ENCODE measurements at places on chromosomes 6 and 20.
A peak's percentile ranks its signal among the peaks of the same experiment; 100 is the strongest.

- DNase-seq = no peak
Observed at GRCh38 chr6:122853259-122853995, 64.4 kb downstream of the SMPDL3A start.

GRCh38 chr6:36247693-36248092 lies 22.2 kb upstream of the PNPLA1 start:
- no peak for DNase-seq

DNA sequence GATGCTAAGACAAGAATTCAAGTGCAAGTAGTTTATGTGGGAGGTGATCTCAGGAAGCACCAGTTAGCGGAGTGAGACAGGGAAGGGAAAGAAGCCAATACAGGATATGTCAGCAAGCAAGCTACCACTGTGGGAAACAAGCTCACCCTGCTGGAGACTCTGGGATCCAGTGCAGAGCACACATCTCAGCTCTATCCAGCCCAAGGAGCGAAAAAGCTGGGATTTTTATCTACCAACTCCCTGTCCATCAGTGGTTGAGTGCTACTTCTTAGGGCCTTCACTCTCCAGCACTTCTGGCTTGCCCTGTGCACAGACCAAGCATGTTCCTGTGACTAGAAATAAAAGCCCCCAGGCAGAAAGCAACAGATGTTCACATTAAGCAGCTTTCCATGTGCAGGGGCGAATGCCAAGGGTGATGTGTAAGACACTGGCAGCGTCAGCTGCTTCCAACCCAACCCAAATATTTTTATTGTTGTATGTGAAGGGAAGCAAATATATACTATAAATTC lies 10.8 kb upstream of the RNF24 start:
- no peak for DNase-seq

GRCh38 chr6:14674867-14675648 lies 557.5 kb downstream of the CD83 start:
- DNase-seq = peak; percentile 33

DNA sequence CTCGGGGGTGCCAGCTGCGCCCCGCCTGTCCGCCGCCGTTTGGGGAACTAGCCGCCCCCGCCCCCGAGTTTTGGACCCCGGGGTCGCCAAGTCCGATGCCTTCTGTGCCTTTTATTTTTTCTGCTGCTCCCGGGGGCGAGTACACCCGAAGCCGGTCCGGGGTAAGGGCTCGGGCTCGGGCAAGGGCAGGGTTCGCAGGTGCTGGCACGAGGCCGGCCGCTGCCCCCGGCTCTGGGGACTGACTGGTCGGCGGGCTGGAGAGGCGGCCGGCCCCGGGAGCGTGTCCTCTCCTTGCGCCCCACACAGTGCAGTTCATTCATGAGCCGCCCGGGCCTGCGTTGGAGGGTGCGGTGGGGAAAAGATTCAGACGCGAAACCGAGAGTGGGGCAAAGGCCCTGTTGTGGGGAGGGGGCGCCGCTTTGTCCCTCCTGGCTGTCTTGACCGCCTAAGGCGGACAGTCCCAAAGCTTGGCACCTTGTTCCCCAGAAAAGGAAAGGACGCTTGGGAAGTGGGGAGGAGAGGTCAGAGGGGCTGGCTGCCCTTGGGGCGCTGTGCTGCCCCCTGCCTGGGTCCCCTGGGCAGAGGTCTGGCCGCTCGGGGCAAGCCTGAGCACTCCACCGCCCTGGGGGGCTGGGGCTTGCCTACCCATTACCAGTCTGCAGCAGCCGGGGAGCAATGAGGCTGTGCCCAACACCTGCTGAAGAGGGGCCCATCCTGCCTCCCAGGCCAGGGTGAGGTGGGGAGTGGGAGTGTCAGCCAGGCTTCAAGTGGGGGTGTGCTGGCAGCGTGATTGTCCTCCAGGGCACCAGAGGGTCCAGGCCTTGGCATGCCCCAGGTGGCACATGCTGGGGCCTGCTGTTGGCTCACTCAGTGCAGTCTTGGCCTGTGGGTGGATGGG lies 915 bp downstream of the TMEM63B start:
- peak; percentile 25 for DNase-seq

- no peak for DNase-seq
Observed at GRCh38 chr6:14705841-14706377, 540.0 kb upstream of the JARID2 start.

GRCh38 chr20:61742097-61742825 lies 323.4 kb downstream of the TAF4 start:
- no peak for DNase-seq

GRCh38 chr20:58619864-58620431 lies 31.1 kb upstream of the STX16 start:
- DNase-seq = no peak

DNA sequence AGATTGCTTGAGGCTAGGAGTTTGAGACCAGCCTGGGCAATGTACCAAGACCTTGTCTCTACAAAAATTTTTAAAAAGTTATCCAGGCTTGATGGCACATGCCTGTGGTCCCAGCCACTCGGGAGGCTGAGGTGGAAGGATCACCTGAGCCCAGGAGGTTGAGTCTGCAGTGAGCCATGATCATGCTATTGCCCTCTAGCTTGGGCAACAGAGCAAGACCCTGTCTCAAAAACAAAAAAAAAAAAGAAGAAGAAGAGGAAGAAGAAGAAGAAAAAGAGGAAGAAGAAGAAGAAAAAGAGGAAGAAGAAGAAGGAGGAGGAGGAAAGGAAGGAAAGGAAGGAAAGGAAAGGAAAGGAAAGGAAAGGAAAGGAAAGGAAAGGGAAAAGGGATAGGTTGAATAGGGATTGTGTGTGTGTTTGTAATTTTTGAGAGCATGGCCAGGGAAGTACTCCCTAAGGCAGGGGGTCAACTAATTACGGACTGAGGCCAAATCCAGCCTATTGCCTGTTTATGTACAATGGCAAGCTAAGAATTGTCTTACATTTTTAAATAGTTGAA lies 43.0 kb upstream of the ZNF217 start:
- no peak for DNase-seq

- no peak for DNase-seq
Observed at GRCh38 chr6:52020945-52021570, 66.4 kb downstream of the PKHD1 start.

DNA sequence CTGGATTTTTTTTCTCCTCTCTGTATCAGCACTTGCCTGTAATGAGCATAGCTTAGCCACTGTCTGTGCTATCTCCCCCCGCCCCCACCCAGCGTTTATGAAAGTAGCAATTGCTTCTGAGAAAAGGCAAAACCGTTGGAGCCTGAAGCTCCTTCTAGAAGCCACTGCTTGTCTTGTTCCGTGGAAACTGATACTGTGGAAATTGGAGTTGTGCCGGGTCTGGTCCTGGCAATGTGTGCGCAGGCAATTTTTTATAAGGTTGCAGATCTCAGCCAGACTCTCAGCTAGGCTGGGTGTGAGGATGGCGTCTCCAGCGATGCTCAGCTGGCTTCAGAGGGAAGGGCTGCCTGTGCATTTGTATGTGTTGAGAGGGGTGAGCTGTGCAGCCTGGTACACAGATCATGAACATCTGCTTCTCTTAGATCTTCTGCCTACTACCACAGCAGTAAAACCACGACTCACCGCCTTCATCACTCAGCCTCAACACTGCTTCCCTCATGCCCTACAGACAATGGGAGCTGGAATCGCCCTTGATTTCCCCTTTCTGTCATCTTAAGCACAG lies 72.4 kb upstream of the GTSF1L start:
- DNase-seq = no peak

DNA sequence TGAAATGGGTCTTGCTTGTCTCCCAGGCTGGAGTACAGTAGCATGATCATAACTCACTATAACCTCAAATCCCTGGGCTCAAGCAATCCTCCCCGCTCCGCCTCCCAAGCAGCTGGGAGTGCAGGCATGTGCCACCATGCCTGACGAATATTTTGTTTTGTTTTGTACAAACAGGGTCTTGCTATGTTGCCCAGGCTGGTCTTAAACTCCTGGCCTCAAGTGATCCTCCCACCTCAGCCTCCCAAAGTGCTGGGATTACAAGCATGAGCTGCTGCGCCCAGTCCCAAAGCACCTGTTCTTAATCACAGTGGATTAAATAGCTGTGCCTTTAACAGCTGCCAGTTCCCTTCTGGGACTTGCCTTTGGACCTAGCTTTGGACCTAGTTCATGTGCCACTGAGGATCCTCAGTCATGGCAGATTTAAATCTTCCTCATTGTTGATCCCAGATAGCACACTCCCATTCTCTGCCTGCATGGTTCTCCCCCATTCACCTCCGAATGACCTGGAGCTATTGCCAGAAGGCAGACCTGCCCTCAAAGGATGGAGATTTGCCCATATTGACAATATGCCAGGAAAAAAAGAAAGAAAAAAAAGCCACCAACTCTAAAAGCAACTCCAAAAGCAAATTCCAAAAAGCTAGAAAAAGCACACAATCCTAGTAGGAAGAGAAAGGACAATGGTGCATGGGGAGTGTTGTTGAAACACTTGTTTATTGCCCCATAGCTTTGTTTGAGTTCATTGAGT lies 10.6 kb downstream of the POFUT1 start:
- DNase-seq = no peak

DNA sequence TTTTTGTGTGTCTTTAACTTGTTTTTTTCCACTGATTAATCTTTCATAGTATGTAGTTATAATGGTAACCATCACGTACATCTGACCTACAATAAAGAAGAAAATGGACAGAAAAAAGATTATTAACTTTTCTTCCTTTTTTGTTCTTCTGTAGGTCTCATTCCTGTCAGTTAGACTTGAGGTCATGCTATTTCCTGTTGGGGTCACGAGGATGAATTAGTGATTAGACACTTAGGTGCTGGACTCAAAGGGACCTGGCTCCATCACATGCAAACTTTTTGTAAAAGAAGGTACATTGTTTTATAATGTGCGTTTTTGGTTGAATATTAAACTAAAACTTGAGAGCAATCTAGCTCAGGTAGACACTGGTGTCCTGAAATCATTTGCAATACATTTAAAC lies 14.8 kb downstream of the MARCKS start:
- no peak for DNase-seq

DNA sequence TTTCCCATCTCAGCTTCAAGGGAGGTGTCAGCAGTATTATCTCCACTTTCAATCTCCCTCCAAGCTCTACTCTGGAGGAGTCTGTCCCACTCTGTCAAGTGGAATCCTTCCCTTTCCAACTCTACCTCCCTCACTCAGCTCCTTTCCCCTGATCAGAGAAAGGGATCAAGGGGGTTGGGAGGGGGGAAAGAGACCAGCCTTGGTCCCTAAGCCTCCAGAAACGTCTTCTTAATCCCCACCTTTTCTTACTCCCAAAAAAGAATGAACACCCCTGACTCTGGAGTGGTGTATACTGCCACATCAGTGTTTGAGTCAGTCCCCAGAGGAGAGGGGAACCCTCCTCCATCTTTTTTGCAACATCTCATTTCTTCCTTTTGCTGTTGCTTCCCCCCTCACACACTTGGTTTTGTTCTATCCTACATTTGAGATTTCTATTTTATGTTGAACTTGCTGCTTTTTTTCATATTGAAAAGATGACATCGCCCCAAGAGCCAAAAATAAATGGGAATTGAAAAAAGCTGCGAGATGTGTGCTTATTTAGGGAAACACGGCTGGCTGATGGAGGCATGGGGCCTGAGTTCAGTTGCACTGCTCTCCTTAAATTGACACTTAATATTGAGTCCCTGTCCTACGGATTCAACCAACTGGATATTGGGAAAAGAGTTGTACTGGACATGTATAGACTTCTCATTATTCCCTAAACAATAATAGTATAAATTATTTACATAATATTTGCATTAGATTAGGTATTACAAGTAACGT lies 4.9 kb downstream of the TUBB start:
- no peak for DNase-seq

GRCh38 chr20:24676978-24677370 lies 207.5 kb downstream of the SYNDIG1 start:
- DNase-seq = no peak

DNA sequence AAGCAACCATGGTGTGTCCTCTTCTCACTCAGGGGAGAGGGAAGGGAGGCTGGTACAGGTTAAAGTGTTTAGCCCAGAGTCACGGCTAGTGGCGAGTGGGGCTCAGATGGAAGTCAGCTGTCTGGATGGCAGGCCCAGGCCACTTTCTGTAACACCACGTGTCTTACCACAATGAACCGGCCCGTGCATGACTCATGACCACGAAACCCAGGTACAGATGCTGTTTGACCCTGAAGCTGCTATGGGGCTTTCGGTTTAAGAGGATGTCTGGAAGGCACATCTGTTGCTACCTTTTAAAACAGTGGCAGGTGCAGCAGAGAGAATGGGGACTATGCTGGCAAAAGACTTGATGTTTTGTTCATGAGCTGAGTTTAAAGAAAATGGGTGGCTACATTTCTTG lies 36.5 kb upstream of the MPC1 start:
- peak; percentile 68 for DNase-seq

GRCh38 chr6:11833626-11834592 lies 55.3 kb upstream of the ADTRP start:
- DNase-seq = no peak

DNA sequence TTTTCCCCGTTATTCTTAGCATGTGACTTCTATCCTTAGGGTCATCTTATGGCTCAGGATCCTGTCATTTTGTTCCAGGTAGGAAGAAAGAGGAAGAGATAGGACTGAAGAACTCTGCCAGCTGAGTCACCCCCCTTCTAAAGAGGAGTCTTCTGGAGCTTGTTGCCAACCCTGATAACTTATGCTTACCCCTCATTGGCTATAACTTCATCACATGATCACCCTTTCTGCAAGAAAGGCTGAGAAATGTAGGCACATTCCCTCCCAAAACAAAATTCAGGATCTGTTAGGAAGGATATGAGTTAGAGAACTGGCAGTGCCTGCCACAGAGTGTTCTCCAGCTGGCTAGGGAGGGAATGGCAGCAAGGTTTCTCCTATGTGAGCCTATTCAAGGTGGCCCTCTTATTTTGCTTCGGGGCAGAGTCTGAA lies 35.6 kb downstream of the ARFGEF2 start:
- no peak for DNase-seq

DNA sequence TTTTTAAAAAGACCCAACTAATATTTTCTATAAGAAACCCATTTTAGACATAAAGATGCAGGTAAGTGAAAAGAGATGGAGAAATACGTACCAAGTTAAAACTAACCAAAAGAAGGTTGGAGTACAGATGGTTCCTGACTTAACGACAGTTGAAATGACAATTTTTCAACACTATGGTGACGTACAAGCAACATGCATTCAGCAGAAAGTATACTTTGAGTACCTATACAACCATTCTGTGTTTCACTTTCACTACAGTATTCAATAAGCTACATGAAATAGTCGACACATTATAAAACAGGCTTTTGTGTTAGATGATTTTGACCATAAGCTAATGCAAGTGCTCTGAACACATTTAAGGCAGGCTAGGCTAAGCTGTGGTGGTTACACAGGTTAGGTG lies 228.9 kb downstream of the RNGTT start:
- no peak for DNase-seq

- DNase-seq = peak; percentile 82
Observed at GRCh38 chr6:33694401-33694931, 17.0 kb downstream of the UQCC2 start.

DNA sequence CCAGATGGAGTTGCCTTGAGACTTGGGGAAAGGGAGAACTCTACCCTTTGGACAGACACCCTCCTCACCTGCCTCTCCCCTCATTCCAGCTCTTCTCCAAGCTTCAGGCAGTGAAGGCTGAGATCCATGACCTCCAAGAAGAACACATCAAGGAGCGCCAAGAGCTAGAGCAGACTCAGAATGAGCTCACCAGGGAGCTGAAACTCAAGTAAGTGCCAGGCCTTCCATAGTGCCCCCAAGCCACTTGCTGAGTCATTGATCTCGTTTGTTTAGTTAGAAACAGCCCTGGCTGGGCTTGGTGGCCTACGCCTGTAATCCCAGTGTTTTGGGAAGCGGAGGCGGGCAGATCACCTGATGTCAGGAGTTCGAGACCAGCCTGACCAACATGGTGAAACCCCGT lies 39.2 kb downstream of the KIF3B start:
- no peak for DNase-seq

GRCh38 chr6:150741633-150742200 lies 123.8 kb upstream of the MTHFD1L start:
- DNase-seq = peak; percentile 23
